Panc1 (cell line): ENCODE measurements at places on chromosomes 6 and 20. TPM values are rescaled to one million over a fixed set of nuclear protein-coding genes. Genes with fewer than 3 reads are reported as not detected.
A peak's percentile ranks its signal among the peaks of the same experiment; 100 is the strongest.

DNA sequence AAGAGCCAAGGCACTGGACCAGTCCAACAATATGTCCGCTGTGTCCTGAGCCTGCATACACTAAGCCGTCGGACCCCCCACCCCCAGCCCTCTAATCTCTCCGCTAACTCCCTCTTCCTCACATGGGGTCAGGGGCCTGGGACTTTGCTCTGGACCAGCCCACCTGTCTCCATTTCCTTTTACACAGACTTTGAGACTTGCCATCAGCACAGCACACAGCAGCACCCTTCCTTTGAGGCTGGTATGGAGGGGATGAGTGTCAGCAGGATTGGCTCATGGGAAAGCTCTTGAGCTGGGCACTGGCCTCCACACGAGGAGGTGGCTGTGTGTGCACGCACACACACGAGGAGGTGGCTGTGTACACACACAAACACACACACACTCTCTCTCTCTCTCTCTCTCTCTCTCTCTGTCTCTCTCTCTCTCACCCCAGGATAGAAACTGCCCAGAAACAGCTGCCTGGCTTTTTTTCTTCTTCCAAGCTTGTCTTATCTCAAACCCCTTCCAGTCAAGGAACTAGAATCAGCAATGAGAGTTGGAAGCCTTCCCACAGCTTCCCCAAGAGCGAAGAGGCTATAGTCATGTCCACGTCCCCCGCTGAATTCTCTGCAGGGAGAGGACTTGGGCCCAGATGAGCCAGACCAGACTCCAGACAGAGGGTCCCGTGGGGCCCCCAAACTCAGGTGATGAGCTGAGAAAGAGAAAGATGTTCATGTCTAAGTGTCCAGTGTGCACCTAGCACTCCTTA, 18.6 kb downstream of the SLC9A8 start:
- no peak for DNase-seq

DNA sequence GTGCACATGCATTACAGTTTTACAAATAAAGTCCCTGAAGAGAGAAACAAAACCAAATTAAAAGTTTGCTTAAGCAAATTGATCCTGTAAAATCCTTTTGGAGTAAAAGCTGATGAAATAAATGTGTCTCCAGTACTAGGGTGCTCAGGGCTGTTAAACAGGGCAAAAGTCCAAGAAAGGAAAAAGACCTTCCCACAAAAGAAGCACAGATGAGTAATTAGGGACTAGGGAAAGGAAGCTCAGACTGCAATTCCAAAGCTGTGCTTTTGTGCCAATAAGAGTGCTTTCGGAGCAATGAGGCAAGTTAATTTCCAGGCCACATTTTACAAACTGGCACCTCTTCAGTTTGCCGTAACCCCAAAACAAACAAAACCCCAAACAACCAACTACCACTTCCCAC, 10.4 kb upstream of the RNF182 start:
- no peak for DNase-seq

GRCh38 chr6:26295691-26296555, 69.1 kb upstream of the BTN3A2 start:
- peak; percentile 93 for DNase-seq

DNA sequence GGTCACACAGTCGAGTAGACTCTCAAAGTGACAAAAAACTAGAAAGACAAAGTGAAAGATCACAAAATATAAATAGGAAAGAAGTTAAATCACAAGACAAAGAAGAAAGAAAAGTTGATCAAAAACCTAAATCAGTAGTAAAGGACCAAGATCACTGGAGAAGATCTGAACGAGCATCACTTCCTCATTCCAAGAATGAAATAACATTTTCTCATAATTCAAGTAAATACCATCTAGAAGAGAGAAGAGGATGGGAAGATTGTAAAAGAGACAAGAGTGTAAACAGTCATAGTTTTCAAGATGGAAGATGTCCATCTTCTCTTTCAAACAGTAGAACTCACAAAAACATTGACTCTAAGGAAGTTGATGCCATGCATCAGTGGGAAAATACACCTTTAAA, 31.6 kb upstream of the GJA10 start:
- DNase-seq = no peak

GRCh38 chr20:38222231-38222922, 38.2 kb downstream of the KIAA1755 start:
- no peak for DNase-seq

KCNS1 gene
- total RNA-seq = not detected
